CD4-positive, alpha-beta T cell treated with Interleukin-15 for 4 hours (primary cell): ENCODE measurements at places on chromosomes 4 and X.

DNA sequence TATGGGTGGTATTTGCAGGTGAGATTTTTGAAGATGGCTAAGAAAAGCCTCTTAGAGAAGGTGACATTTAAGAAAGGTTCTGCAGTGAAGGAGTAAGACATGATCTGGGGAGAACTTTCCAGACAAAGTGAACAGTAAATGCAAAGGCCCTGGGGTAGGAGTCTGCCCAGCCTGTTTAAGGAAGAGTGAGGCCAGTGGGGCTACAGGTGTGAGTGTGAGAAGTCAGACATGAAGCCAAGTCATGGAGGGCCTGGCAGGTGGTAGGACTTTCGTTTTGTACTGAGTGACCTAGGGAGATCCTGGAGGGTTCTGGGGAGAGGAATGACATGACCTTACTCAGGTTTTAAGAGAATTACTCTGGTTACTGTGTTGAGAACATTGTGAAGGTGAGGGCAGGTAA, 21.5 kb downstream of the COQ2 start:
- DNase-seq = no peak

- no peak for DNase-seq
These were observed 933 bp downstream of the CNKSR2 start for GRCh38 chrX:21374994-21375707.

DNA sequence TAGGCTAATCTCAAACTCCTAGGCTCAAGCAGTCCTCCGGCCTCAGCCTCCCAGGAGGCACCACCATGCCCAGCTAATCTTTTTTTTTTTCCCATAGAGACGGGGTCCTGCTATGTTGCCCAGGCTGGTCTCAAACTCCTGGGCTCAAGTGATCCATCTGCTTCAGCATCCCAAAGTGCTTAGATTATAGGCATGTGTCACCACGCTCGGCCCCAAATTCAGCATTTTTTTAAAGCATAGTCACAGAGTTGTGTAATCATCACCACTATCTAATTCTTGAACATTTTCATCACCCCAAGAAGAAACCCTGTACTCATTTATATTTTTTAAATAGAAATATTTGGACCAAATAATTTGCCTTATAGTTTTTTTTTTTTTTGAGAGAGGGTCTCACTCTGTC, 10.3 kb downstream of the CENPI start:
- DNase-seq = no peak

GRCh38 chr4:14340321-14340720, 662.0 kb upstream of the CPEB2 start:
- no peak for DNase-seq

- no peak for DNase-seq
These were observed 1.8 kb downstream of the CA5B start for GRCh38 chrX:15739886-15740285.

DNA sequence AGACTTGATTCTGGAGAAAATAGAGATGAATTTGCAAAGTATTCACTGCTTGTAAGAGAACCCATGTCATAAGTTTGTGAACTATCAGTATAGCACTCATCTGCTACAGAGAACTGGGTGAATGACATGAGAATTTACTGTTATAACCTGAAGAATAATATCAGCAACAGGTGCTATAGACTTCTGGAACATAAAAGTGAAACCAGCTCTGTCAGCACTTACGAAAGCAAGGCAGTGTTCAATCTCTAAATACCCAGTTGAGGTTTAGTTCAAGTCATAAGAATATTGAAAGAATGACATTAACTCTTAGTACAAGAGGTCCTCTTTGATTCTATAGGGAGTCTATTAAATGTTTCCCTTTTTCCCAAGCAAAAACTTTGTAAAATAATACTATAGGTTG, 232.9 kb upstream of the ANKRD50 start:
- DNase-seq = no peak

DNA sequence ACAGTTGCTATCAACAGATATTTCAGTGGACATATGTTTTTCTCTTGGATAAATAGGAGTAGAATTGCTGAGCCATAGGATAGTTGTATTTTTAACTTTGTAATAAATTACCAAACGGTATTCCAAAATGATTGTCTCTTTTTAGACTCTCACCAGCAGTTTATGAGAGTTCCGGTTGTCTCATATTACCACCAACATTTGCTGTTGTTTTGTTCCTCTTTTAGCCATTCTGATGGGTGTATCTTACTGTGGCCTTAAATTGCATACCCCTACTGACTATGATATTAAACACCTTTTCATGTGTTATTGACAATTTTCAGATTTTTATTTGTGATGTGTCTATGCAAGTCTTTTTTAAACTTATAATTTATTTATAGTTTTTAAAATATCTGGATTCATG, 39.7 kb downstream of the SNX25 start:
- DNase-seq = no peak

- DNase-seq = no peak
These were observed 59.4 kb upstream of the TLL1 start for GRCh38 chr4:165813606-165814005.

DNA sequence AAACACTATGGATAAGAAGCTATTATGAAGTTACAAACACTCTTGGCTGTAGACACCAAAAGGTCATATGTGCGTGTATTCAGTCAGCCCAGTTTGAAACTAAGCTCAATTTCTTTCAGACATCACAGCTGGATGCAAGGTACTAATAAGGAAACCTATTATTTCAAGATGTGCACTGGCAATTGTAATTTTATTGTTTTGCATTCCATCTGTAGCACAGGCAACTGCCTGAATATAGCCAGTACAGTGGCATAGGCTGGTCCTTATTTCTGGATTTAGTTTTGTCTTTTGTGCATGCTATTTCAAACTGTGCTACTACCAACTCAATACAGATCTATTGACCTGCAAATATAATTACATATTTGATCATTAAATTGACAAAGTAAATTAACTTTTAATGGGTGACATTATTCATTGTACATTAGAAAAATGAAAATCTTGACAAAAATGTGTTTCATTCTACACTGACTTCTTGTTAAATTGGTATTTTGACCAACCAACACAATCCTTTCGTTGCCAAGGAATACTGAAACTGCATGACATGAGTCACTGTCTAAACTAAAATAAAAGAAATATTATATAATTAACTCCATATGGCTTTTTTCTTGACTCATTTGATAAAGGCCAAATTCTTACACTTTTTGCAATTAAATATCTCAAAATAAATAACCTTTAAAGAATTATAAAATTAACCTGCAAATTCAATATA, 594.3 kb upstream of the ADGRL3 start:
- DNase-seq = no peak

- DNase-seq = no peak
These were observed 19.3 kb upstream of the ING2 start for GRCh38 chr4:183485411-183486160.

GRCh38 chr4:139916041-139916440, 237.9 kb downstream of the MAML3 start:
- no peak for DNase-seq

DNA sequence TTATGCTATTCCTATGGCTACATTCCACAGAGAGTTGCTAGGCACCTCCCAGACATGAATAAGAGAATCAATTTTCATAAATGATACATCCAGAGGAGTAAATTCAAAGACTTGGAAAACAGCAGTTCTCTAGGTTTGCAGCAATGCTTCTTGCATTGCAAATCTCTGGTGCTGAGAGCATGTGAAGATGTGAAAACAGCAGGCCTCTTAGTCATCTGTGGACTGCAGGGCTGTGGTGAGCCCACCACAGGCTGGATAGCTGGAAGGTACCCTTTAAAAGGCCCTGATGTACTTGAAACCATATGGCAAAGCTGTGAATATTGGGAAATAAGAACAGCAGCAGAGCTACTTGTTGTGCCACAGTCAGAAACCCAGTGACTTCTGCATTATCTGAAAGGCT, 2135.9 kb downstream of the ARAP2 start:
- no peak for DNase-seq
